ENCODE measurements at places on chromosomes 3 and 15.

GRCh38 chr3:13475871-13476590 lies 4.1 kb upstream of the HDAC11 start:
- DNase-seq: no peak

GRCh38 chr3:187828579-187829452 lies 83.5 kb upstream of the BCL6 start:
- DNase-seq: no peak

DNA sequence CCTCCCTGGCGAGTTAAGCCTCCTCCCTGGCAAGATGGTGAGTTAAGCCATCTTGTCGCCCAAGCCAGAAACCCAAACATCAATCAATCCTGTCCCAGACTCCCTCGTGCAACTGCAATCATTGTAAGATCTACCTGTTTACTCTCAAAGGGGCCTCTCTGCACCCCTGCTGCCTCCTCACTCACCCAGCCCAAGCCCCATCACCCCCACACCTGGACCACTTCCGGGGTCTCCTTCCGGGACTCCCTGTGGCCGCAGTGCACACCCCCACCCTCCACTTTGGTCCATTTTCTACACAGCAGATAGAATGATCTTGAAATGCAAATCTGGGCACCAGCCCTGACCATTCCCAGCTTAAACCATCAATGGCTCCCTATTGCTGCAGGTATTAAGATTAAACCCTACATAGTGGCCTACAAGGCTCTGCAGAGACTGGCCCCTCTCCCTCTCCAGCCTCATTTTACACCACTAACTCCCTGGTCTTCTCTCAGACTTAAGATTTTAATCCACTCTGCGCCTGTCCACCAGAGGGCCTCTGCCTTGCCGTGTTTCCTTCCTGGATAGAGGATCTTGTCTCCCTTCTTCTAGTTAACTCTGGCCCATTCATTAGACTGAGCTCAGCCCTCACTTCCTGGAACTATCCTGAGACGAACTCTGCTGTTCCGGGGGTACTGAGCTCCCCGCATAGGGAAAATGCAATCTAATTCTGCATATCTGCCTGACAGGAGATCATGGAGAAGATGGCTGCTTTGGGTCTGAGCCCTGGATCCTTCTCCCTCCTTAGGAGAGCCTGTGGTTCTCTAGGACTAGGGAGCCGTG lies 41.9 kb upstream of the SLC6A1 start:
- DNase-seq: no peak

DNA sequence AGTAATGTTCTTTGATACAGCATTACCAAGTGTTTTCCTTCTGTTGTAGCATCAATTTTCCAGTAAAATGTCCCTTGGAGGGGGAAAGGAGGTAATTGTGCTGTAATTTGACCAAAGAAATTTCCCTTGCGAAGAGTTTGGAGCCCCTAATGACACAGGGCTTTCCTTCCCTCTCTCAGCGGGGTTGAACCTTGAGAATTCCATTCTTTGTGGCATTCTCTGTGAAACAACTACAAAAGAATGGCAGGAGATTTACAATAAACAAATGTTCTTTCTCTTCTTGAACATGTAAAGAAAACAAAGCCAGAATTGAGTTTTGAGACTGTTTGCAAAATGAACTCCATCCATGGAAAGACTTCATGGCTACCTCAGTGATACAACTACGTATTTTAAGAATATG lies 53.4 kb downstream of the SIDT1 start:
- DNase-seq: no peak

DNA sequence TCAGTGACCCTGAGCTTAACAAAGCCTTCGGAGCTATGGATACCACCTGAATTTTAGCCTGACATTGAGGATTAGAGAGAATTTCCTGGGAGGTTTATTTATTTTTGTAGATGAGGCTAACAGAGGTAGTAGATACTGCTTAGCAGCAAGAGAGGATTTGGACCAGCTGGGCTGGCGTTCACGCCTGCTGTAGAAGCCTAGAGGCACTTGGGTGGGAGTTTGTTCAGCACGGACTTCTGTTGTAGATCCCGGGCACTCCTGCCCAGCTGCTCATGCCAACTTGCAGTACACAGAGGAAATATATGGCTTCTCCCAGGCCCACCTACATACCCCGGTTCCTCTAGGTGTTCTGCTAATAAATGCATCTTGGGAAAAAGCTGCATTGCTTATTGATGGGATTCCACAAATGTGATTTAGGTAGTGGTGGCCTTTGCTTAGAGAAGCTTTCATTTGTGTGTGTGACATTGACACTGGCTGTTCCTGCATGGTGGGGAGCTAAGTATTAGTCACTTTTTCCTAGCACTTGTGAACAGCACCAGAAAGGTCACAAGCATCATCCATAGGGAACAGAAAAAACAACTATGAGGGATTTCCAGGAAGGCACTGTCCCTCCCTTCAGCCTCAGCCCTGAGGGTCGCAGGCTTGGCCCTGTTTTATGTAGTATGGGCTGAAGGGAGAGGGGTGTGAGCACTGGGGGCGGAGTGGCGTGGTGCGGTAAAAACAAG lies 324.8 kb upstream of the LRRFIP2 start:
- no peak for DNase-seq

GRCh38 chr15:78923015-78923414 lies 21.8 kb downstream of the CTSH start:
- DNase-seq: no peak

All from cortex of kidney (tissue), 1 donor.